ENCODE measurements at places on chromosomes 7 and 10. TPM values are rescaled to one million over a fixed set of nuclear protein-coding genes. Genes with fewer than 3 reads are reported as not detected.
A peak's percentile ranks its signal among the peaks of the same experiment; 100 is the strongest.

Gene PBLD
- 4.4 TPM for total RNA-seq

- DNase-seq = no peak
Observed at GRCh38 chr7:28813243-28813962, 144.7 kb downstream of the TRIL start.

Gene IDI2
- not detected for total RNA-seq

GRCh38 chr7:45117582-45117981 lies 6.1 kb upstream of the TBRG4 start:
- DNase-seq = no peak

GRCh38 chr10:119268871-119269506 lies 61.6 kb downstream of the GRK5 start:
- peak; percentile 76 for DNase-seq

GRCh38 chr7:50822706-50823105 lies 40.0 kb upstream of the GRB10 start:
- no peak for DNase-seq

Gene GDF10
- total RNA-seq = not detected

Gene ECHDC3
- total RNA-seq = 26.0 TPM

GRCh38 chr7:107461938-107462533 lies 7.8 kb upstream of the GPR22 start:
- no peak for DNase-seq

Gene GPR22
- total RNA-seq = 0.17 TPM

- no peak for DNase-seq
Observed at GRCh38 chr10:70576803-70577517, 25.6 kb downstream of the PRF1 start.

DNA sequence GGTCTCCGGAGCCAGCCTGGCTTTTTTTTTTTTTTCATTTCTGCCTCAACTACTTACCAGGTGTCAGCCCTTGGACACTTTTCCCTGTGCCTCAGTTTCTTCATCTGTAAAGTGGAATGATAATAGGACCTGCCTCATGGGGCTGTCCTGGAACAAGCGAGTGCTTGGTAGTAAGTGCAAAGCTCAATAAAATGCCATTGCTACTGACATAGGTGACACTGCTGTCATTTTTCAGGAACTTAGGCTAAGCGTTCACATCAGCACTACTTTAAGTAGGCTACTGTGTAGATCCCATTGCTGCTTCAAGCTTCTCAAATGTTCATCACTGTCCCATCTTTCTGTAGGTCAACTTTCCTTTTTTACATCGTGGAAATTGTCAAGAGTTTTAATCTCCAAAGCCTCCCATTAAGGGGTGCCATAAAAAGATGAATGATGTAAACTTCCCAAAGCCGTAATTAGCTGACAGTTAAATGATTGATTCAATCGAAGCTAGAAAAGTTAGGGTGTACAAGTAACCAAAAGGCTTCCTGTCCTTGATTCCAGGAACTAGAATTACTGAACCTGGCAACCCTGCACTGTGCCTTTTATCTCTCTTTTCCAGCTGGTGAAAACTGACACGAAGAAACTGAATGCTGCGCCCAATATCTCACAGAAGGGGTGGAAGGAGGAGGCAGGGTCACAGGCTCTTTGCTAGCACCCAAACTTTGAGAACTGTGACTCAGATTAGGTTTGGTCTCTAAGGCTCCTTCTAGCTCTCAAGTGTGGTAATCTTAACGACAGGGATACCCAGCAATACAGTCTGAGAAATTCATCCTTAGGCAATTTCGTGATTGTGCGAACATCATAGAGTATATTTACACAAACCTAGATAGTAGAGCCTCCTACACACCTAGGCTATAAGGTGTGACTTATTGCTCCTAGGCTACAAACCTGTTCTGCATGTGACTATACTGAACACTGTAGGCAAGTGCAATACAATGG lies 861 bp upstream of the USP6NL start:
- DNase-seq = peak; percentile 30

GRCh38 chr10:75335191-75335590 lies 66.4 kb downstream of the ZNF503 start:
- DNase-seq = no peak

- DNase-seq = no peak
Observed at GRCh38 chr10:72736828-72737220, 44.9 kb downstream of the MCU start.

GRCh38 chr7:97798046-97799019 lies 66.4 kb downstream of the TAC1 start:
- DNase-seq = no peak

GRCh38 chr10:121687095-121687813 lies 89.0 kb upstream of the FGFR2 start:
- DNase-seq = no peak

Gene LIPJ
- total RNA-seq = not detected

- no peak for DNase-seq
Observed at GRCh38 chr7:159033473-159033825, 111.2 kb downstream of the VIPR2 start.

DNA sequence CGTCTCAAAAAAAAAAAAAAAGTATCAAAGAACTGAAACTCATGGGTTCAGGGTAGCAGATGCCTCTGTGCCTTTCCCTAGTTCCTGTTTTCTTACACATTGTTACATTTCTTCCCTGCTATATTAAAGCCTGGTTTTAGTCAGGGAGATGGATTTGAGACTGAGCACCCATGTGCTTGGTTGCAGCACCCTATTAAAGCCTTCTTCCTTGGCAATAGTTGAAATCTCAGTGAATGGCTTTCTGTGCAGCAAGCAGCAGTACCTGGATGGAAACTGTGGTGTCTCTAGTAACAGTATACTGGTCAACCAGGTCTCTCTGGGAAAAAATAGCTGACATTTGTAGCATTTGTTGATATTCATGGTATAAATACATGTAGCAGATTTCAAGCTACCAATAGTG lies 331.1 kb downstream of the ANKRD30A start:
- no peak for DNase-seq

Gene PYROXD2
- total RNA-seq = 3.6 TPM

Gene KLF14
- total RNA-seq = not detected

Gene KIAA1217
- total RNA-seq = 7.5 TPM

Gene GIMAP8
- total RNA-seq = 157 TPM

- DNase-seq = no peak
Observed at GRCh38 chr7:20276705-20277472, 53.8 kb upstream of the ITGB8 start.

DNA sequence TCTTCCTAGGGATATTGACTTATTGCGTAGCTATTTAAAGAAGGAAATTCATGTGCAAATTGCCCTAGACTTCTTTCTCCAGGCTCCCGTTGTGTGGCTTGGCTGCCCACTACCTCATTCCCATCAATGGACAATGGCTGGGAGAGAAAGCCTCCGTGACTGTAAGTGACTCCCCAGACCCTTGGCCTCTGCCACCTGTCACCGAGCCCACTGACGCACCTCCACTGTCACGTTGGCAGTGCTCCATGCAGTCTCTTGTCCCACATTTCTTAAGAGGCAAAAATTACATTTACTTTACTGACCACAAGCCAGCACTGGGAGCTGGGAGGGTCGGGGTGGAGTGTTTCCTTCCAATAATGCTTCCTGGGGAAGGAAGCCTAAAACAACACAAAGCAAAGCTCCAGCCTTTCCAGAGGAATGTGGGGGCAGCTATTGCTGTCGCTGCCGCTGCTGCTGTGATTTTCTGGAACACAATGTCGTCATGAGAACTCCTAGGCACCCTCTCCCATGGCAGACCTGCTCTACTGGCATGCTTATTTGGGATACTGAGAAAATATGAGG lies 89.7 kb upstream of the STEAP1B start:
- DNase-seq = peak; percentile 88

Gene ASL
- total RNA-seq = 82.4 TPM

Gene MYPN
- total RNA-seq = under 0.01 TPM

DNA sequence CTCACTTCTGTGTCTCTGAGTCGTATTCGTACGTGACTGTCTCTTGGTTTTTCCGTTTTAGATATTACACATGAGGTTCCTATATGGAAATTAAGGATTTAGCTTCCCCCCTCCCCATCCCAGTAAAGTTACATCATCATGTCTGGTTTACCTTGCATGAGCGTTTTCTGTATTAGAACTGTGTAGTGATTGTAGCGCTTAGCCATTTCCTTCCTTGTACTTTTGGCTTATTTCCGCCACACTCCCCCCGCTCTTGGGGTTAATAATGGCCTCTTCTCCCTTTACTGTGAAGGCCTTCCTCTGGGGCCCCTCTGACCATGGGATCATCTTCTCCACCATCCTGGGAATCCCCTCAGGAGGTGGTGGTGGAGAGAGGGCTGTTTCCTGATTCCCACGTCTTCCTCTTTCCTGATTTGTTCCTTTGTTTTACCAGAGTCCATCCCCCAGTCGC lies 27.2 kb upstream of the AP5Z1 start:
- DNase-seq = peak; percentile 84

GRCh38 chr7:43511029-43511428 lies 71.9 kb upstream of the STK17A start:
- no peak for DNase-seq

- DNase-seq = peak; percentile 58
Observed at GRCh38 chr7:73521636-73522104, 423 bp downstream of the BAZ1B start.

DNA sequence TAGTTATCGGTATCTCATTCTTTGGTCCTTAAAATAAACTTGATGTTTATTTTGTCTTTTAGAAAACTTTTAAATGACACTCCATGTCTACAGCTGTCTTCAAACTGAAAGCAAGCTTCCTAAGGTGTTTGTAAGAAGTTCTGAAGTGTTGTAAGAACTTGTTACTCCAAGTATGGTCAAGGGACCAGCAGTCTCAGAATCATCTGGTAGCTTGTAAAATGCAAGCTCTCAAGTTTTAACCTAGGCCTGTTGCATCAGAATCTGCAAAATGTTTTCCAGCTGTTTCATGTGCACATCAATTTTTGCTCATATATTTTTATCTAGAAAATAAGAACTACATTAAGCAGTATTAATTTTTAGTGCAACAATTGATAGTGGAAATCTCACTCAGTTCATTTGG lies 104.1 kb downstream of the THSD7A start:
- no peak for DNase-seq

Gene ACADSB
- total RNA-seq = 7.5 TPM

DNA sequence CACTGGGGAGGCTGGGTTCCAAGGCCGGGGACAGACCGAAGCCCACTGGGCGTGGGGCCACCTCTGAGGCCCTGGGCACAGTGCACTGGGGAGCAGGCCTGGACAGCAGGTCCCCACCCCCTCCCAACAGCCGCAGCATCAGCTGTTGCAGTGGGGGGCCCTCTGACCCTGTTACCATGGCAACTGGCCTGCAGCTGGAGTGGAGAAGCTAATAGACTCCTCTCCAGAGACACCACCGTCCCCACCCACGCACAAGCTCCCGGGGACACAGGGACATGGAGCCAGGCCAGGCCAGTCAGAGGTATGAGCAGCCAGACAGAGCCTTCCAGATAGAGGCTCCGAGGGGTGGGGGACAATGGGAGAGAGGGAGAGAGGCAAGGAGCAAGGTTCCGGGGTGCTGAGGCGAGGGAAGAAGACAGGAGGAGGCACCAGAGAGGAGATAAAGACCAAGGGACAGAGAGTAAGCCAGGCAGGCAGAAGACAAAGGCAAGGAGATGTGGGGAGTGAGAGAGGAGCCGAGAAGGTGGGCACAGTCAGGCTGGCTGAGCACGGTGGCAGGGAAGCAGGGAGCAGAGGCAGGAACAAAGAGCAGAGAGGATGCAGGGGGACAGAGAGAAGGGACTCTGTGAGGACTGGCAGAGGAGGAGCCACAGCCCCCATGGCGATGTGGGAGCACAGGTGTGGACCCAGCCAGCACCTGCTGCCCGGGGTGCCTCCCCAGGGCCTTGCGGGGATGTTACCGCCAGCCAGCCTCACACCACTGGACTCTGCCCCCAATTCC lies 6.7 kb downstream of the KCNH2 start:
- DNase-seq = no peak

DNA sequence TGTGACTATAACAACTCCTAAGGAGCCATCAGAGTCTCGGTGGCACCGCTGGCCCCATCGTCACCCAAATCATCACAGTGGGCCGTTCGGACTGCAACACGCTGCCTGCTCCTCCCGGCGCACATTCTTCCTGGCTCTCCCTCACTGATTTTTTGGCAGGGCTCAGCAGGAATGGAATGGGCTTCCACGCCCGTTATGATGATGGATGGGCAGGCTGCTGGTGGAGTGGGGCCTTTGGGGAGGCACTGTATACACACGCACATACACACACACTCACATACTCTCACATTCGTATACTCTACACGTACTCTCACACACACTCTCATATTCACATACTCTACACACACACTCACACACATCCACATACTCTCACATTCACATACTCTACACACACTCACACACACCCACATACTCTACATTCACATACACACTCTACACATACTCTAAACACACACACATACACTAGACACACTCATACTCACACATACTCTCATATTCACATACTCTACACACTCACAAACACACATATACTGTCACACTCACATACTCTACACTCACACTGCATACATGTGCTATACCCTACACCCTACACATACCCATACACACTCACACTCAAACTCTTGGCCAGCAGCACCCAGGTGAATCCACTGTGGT lies 99.8 kb downstream of the KCNMA1 start:
- no peak for DNase-seq

Gene TEX36
- total RNA-seq = not detected
